ENCODE measurements at places on chromosomes 1 and 21.
A peak's percentile ranks its signal among the peaks of the same experiment; 100 is the strongest.

DNA sequence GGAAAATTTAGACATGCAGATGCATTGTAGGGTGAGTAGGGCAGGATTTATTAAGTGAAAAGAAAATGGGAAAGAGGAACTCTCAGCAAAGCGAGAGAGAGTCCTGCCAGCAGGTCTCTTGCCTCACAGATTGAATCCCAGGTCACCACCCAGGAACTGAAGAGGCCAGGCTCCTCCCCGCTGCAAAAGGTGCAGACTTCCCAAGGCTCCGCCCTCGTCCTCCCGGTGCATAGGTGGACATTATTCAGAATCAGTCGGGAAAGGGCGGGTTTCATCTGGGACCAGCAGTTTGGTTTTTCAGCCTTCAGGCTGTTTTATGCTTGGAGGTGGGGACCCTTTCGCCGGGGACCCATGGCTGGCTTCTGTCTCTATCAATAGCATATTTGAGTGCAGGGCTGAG lies 41.6 kb upstream of the APP start:
- no peak overlapping the region for H3K4me3 ChIP-seq
- DNase-seq, result no peak
- no peaks in the 10 kb centered on the region for H3K4me1 ChIP-seq
- no peaks in the 10 kb centered on the region for H3K36me3 ChIP-seq
- no peak overlapping the region for H3K27ac ChIP-seq

- H3K27me3 ChIP-seq, result no peaks in the 10 kb centered on the region
- DNase-seq, result no peak
- H3K27ac ChIP-seq, result no peak overlapping the region
- H3K4me1 ChIP-seq, result peaks cover 7% of the 10 kb centered on the region
Measured at GRCh38 chr1:158818975-158819431, 12.1 kb upstream of the MNDA start.

DNA sequence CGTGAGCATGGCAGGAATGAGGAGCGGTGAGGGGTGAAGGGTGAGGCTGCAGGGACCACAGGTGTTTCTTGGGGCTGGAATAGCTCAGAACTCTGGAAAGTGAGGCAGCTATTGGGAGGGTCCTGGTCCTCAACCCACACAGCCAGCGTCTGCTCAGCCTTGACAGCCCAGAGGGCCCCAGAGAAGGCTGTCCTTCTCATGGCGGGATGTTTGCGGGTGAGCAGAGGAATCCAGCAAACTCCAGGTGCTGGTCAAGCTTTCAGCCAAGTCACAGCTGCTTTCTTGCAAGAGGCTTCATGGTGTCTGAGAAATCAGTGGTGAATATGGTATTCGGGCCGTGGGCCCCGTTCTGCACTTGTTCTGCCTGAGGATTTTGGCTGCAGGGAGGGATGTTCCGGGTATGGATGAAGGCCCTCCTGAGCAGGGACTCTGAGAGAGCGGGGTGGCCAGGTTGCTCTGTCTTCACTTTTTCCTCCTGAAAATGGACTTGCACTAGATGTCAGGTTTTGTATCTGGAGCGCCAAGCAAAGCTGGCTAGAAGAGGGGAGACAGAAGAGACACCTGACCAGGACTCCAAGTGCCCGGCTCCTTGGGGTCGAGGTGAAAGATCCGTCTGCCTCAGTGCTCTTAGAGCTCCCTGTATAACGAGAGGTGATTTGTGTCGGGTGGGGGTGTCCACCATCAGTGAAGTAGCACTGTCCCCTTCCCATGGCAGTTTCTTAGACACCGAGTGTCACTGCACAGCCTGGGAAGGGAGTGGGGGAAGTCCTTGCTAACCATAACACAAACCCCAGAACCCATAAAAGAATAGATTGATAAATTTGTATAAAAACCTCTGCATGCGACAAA lies 139.9 kb downstream of the PEX14 start:
- H3K36me3 ChIP-seq, result no peaks in the 10 kb centered on the region
- no peak overlapping the region for H3K27ac ChIP-seq
- H3K4me1 ChIP-seq, result no peaks in the 10 kb centered on the region
- H3K4me3 ChIP-seq, result no peak overlapping the region

- no peaks in the 10 kb centered on the region for H3K36me3 ChIP-seq
- DNase-seq, result no peak
- no peak overlapping the region for H3K4me3 ChIP-seq
- H3K4me1 ChIP-seq, result no peaks in the 10 kb centered on the region
- H3K27me3 ChIP-seq, result no peaks in the 10 kb centered on the region
Measured at GRCh38 chr1:106926803-106927582, 129.5 kb upstream of the PRMT6 start.

DNA sequence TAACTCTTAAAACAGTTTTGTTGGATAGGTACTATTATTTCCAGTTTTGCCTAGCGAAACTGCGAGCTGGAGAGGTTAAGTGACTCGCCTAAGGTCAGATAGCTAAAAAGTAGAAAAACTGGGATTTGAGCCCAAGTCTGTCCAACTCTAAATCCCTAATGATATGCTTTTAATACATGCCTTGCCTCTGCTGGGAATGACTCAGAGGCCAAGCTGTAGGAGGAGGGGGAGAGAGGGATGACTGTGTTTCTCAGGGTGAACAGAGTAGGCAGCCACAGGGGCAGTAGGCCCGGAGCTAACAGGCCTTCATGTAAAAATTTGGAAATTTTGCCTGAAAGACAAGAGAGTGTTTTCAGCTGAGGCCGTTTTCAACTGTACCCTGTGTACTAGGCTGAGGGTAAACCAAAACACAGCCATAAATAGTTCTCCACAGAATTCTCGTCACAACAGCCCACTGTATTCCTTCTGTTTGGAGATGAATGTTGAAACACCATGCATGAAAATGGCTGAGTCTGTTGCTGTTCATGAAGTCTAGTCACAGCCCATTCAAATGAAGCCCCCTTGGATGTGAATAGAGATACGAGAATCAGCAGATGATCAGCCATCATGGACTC lies 107.5 kb upstream of the HOOK1 start:
- no peaks in the 10 kb centered on the region for H3K4me1 ChIP-seq

- H3K27ac ChIP-seq, result no peak overlapping the region
- no peak for DNase-seq
- H3K27me3 ChIP-seq, result no peaks in the 10 kb centered on the region
- H3K4me1 ChIP-seq, result no peaks in the 10 kb centered on the region
- H3K4me3 ChIP-seq, result no peak overlapping the region
- no peaks in the 10 kb centered on the region for H3K36me3 ChIP-seq
Measured at GRCh38 chr21:27487676-27488075, 520.8 kb upstream of the ADAMTS5 start.

- DNase-seq, result no peak
- peak overlapping the region; percentile 68 for H3K4me3 ChIP-seq
- H3K4me1 ChIP-seq, result no peaks in the 10 kb centered on the region
- H3K27ac ChIP-seq, result no peak overlapping the region
- H3K27me3 ChIP-seq, result no peaks in the 10 kb centered on the region
- H3K36me3 ChIP-seq, result no peaks in the 10 kb centered on the region
Measured at GRCh38 chr21:33490991-33491372, 534 bp downstream of the DNAJC28 start.

GRCh38 chr1:84998642-84999280 lies 1.8 kb upstream of the MCOLN2 start:
- DNase-seq, result no peak
- no peaks in the 10 kb centered on the region for H3K27me3 ChIP-seq
- peaks cover 2% of the 10 kb centered on the region for H3K36me3 ChIP-seq

DNA sequence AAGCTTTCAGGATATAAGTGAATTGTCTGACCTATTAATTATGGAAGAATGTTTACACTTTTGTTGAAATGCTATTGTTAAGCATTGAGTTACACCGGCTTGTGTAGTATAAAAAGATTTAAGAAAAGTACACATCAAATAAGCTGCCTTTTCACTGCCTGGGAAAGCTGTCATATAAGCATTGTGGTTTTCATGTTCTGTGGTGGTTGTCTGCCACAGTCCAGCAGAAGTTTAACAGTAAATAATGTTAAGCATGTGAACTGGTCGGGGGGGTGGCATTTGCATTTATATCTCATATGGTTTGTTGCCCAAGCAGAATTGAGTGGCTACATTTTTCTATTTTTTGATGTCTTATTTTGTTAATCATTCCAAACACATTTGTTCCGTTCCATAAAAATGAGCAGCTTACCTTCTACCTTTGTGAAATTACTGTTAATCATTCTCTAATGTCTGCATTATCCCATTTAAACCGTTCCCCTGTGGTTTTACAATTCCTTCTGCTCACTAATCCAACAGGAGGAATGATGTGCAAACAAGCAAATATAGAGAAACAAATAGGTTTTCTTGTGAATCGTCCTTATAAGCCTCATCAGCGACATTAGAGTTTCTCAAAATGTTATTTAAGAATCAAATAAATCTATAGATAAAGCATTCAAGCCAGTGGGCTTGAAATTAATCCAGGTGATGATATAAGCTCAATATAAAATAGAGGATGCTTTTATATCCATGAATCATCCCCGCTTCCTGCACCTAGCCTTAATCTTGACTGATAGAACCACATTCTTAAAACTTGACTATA lies 160.8 kb upstream of the SAMSN1 start:
- DNase-seq, result no peak
- H3K4me3 ChIP-seq, result no peak overlapping the region
- H3K27me3 ChIP-seq, result no peaks in the 10 kb centered on the region
- H3K36me3 ChIP-seq, result no peaks in the 10 kb centered on the region

DNA sequence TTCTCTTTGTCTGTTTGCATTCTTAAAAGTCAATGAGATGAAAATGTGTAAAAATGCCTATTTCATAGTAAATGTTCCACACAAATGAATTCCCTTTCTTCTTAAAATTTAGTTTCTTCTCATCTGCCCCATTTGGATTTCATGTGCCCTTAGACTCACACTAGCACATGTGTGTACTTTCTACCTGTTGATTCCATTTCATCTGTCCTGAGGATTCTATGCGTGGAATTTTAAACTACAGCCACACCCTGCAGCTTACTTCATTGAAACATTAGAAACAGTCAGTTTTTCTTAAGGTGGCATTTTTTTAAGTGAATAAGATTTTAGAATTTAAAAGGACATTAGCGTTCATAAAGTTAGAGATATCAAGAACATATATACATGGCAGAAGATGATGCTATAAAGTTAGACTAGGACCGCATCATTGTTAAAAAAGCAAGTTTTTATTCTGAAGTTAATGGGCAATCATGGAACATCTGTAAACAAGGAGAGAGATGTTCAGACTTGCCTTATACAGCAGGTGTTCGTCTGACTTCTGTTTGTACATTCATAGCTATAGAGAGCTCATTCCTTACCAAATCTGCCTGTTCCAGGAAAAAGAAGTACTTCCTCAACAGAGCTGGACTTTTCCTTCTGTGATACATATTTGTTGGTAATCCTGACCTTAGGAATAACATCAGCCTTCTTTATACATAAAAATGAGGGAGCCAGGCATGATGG lies 3.9 kb upstream of the TUT4 start:
- H3K4me1 ChIP-seq, result peaks cover 4% of the 10 kb centered on the region
- no peaks in the 10 kb centered on the region for H3K36me3 ChIP-seq
- no peaks in the 10 kb centered on the region for H3K27me3 ChIP-seq
- DNase-seq, result no peak
- no peak overlapping the region for H3K27ac ChIP-seq
- H3K4me3 ChIP-seq, result no peak overlapping the region

- no peaks in the 10 kb centered on the region for H3K4me1 ChIP-seq
- H3K27me3 ChIP-seq, result peaks cover 8% of the 10 kb centered on the region
- DNase-seq, result no peak
- H3K36me3 ChIP-seq, result no peaks in the 10 kb centered on the region
- no peak overlapping the region for H3K4me3 ChIP-seq
Measured at GRCh38 chr1:47578721-47579419, 141.0 kb downstream of the FOXD2 start.

GRCh38 chr1:107198561-107198960 lies 57.7 kb downstream of the NTNG1 start:
- H3K27ac ChIP-seq, result no peak overlapping the region
- DNase-seq, result no peak
- no peaks in the 10 kb centered on the region for H3K27me3 ChIP-seq
- no peaks in the 10 kb centered on the region for H3K4me1 ChIP-seq
- H3K4me3 ChIP-seq, result no peak overlapping the region
- H3K36me3 ChIP-seq, result no peaks in the 10 kb centered on the region

GRCh38 chr1:76957961-76958360 lies 90.7 kb downstream of the ST6GALNAC5 start:
- no peak for DNase-seq
- H3K4me1 ChIP-seq, result no peaks in the 10 kb centered on the region
- H3K36me3 ChIP-seq, result no peaks in the 10 kb centered on the region

DNA sequence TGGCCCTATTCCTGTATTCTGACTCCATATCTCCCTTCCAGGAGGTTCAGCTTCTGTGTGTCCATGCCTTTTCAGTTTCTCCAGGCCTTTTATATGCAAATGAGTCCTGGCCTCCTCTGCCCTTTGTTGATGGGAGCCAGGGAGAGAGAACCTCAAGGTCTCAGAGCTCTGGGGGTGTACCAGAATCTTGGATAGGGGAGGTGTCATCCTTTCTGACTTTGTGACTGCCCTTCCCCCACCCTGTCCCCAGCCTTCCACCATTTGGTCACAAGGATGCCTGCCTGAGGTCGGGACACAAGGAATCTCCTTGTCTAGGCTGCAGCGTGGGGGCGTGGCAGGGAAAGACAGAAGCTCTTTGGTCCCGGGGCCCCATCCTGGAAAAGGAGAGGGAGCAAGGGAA lies 18.6 kb downstream of the LURAP1 start:
- H3K4me1 ChIP-seq, result no peaks in the 10 kb centered on the region
- H3K27ac ChIP-seq, result no peak overlapping the region
- H3K36me3 ChIP-seq, result no peaks in the 10 kb centered on the region
- H3K27me3 ChIP-seq, result no peaks in the 10 kb centered on the region

GRCh38 chr21:29017639-29018237 lies 1.4 kb downstream of the RWDD2B start:
- no peaks in the 10 kb centered on the region for H3K36me3 ChIP-seq
- peak overlapping the region; percentile 95 for H3K27ac ChIP-seq
- no peak for DNase-seq
- H3K4me3 ChIP-seq, result peak overlapping the region; percentile 97
- peaks cover 9% of the 10 kb centered on the region for H3K4me1 ChIP-seq

DNA sequence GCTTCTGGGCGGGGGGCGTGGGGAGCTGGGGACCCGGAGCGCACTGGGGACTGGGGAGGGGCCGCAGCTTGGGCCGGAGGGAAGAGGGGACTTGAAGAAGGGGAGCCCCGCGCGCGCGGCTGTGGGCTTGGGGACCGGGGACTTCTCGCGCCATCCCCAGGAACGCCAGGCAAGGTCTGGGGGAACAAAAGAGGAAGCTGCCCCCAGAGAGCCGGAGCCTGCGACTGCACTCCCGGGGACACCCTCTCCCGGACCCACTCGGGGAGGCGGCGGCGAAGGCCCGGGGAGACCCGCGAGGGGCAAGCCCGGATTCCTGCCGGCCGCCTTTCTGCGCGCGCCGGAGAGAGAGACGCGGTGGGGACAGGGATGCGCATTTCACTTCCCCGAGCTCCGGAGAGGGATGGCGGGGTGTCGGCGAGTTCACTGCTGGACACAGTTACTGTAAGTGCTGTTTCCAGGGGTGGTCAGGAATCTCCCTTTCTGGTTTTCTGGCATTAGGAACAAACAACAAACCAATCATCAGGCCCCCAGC lies 732 bp downstream of the ABCG1 start:
- no peaks in the 10 kb centered on the region for H3K36me3 ChIP-seq
- H3K27me3 ChIP-seq, result peaks cover 4% of the 10 kb centered on the region
- peak overlapping the region; percentile 71 for H3K4me3 ChIP-seq
- DNase-seq, result no peak

DNA sequence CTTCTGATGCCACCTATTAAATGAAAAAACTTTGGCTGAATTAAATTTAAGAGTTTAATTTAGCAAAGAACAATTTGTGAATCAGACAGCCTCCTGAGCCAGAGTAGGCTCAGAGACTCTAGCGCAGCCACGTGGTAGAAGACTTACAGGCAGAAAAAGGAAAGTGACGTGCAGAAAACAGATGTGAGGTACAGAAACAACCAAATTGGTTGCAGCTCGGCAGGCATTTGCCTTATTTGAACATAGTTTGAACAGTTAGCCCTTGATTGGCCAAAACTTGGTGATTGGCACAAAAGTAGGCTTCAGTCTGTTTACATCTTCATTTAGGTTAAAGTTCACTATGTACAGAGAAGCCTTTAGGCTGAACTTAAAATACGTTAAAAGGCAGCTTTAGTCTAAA lies 22.9 kb downstream of the TCP10L start:
- DNase-seq, result no peak
- no peak overlapping the region for H3K4me3 ChIP-seq
- H3K36me3 ChIP-seq, result no peaks in the 10 kb centered on the region

All from GM12878 (cell line).